SK-N-SH (cell line): ENCODE measurements at places on chromosomes 6 and 20. TPM values are rescaled to one million over a fixed set of nuclear protein-coding genes. Genes with fewer than 3 reads are reported as not detected.

GRCh38 chr6:35128496-35128895 lies 12.6 kb downstream of the TCP11 start:
- no peak for DNase-seq
- no peak overlapping the region for H3K27ac ChIP-seq
- H3K4me3 ChIP-seq: no peak overlapping the region
- no peaks in the 10 kb centered on the region for H3K36me3 ChIP-seq
- no peaks in the 10 kb centered on the region; the same call in 1 of the 2 replicates for H3K27me3 ChIP-seq

Gene SIRPA
- 6.8 and 9.1 TPM in 2 replicates for polyA plus RNA-seq

- H3K36me3 ChIP-seq: no peaks in the 10 kb centered on the region
- H3K4me1 ChIP-seq: no peaks in the 10 kb centered on the region
- H3K27ac ChIP-seq: no peak overlapping the region
- H3K4me3 ChIP-seq: peak overlapping the region; percentile 83; the same call in 1 of the 2 replicates
Measured at GRCh38 chr6:16239798-16240123, 1.4 kb downstream of the GMPR start.

Gene SNAP91
- polyA plus RNA-seq: 0.64 and 2.0 TPM in 2 replicates

GRCh38 chr6:112651239-112651638 lies 304.1 kb downstream of the RFPL4B start:
- no peak overlapping the region for H3K4me3 ChIP-seq
- no peaks in the 10 kb centered on the region for H3K27me3 ChIP-seq
- no peaks in the 10 kb centered on the region for H3K4me1 ChIP-seq
- no peaks in the 10 kb centered on the region for H3K36me3 ChIP-seq

Gene MRAP2
- 0.12 and 0.44 TPM in 2 replicates for polyA plus RNA-seq

GRCh38 chr20:13017883-13018535 lies 9.2 kb downstream of the SPTLC3 start:
- no peak overlapping the region for H3K4me3 ChIP-seq
- H3K27me3 ChIP-seq: no peaks in the 10 kb centered on the region
- H3K27ac ChIP-seq: no peak overlapping the region
- DNase-seq: no peak
- H3K36me3 ChIP-seq: no peaks in the 10 kb centered on the region
- no peaks in the 10 kb centered on the region for H3K4me1 ChIP-seq

GRCh38 chr6:156175971-156176421 lies 601.2 kb upstream of the ARID1B start:
- no peaks in the 10 kb centered on the region for H3K27me3 ChIP-seq
- H3K36me3 ChIP-seq: no peaks in the 10 kb centered on the region
- no peak overlapping the region for H3K4me3 ChIP-seq
- peak; percentile 64 for DNase-seq

DNA sequence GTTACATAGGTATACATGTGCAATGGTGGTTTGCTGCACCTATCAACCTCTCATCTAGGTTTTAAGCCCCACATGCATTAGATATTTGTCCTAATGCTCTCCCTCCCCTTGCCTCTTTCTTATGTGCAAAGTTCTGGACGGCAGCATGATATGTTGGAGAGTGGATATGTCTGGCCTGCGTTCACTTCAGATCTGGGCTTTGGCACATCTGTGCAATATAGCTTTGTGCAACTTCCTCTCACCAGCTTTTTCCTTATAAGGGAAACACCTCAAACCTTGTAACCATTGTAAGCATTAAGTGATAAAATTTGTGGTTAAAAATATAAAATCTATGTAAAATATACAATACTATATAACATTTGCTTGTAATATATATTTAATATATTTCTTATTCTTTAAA lies 288.0 kb downstream of the PHACTR1 start:
- no peaks in the 10 kb centered on the region for H3K27me3 ChIP-seq
- H3K4me3 ChIP-seq: no peak overlapping the region
- H3K36me3 ChIP-seq: no peaks in the 10 kb centered on the region

GRCh38 chr6:132392792-132393191 lies 8.5 kb downstream of the MOXD1 start:
- H3K27ac ChIP-seq: peak overlapping the region; percentile 90
- no peak overlapping the region for H3K4me3 ChIP-seq
- peaks cover 3% of the 10 kb centered on the region for H3K36me3 ChIP-seq
- no peaks in the 10 kb centered on the region for H3K27me3 ChIP-seq
